GF-D8 (cell line): ENCODE measurements at places on chromosomes 16 and 17.

- DNase-seq = no peak
These were observed 36.3 kb upstream of the BCAR1 start for GRCh38 chr16:75287708-75288107.

- no peak for DNase-seq
These were observed 12.8 kb downstream of the SLC47A1 start for GRCh38 chr17:19546289-19547065.

GRCh38 chr16:2235695-2236336, 428 bp upstream of the DNASE1L2 start:
- no peak for DNase-seq

DNA sequence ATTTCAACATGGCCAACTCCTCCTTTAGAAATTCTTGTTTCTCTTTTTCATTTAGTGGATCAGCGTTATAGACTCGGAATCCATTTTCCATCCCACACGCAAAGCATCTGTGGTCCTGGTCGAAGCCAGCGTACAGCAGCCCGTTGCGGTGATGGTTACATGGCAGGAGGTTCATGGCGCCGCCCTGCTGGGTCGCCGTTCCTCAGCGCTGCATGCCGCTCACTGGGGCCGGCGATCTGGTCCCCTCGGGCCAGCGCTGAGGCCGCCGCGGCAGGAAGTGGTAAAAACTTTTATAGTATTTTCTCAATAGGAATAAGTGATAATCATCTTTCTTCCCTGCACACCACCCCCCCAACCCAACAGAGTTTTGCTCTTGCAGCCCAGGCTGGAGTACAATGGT, 29.9 kb upstream of the RHOT1 start:
- DNase-seq = no peak

DNA sequence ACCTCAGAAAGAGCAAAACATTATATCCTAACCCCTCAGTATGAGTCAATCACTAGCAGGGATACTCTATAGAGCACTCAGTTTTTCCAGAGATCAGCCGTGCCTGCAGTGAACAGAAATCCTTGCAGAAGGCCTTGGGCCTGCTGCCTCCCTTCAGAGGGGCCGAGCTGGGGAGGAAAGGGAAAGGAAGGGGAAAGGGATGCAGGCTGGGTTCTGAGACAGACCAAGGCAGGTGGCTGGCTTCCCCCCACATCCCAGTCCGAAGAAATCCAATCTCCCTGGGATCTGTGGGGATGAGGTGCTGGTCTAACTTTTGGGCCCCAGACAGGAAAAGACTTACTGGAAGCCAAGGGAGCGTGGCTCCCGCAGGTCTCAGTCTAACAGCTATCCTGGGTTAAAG, 25.3 kb downstream of the SRL start:
- DNase-seq = no peak

DNA sequence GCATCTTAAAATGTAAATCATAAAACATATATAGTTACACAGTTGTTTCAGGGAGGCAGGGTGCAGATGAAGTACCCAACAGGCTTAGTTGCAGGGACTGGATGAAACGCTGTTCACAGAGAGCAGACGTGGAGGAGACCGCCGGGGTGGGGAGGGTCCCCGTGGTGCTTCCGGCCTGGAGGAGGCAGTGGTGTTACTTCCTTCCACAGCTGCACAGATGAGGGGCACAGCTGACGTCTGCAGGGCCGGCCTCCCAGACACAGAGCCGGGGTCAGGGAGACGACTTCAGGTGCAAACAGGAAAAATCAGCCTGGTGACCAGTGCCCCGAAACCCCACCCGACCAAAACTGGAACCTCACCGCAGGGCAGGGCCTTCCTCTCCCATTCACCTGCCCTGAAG, 17.1 kb downstream of the SPIRE2 start:
- DNase-seq = no peak

DNA sequence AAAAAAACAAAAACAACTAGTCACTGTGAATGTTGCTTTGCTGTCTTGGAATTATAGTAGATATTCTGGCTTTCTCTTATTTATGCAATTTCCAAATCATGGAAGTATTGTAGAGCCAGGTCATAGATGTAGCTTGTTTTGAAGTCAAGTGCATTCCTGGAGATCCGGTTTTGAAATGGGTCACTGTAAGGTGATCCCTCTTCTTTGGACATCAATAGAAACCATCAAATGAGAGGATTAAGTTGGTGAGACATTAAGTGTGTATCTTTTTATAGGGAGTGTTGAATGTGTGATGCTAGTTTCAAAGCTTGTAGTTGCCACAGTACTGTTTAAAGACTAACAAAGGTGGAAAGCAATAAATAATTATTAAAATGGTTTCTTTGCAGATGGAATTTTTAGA, 4.5 kb downstream of the PRKAR1A start:
- no peak for DNase-seq

GRCh38 chr17:19304209-19304608, 58.3 kb downstream of the B9D1 start:
- DNase-seq = peak; percentile 21

- no peak for DNase-seq
These were observed 10.8 kb upstream of the ITGA3 start for GRCh38 chr17:50045154-50045553.

DNA sequence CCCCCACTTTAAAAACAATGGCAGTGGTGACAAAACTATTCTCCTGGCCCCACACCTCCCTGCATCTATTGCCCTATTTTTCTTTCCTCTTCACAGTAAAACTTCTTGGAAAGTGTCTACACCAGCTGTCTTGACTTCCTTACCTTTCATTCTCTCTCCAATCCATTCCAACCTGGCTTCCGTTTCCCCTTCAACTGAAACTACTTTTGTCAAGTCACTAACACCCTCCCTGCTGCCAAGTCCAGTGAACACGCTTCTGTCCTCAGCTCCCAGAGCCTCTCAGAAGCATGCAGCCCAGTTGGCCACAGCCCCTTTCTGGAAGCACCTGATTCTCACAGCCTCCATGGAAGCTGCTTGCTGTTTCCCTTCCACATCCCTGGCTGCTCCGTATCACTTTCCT, 4.0 kb upstream of the SCN4A start:
- DNase-seq = no peak

DNA sequence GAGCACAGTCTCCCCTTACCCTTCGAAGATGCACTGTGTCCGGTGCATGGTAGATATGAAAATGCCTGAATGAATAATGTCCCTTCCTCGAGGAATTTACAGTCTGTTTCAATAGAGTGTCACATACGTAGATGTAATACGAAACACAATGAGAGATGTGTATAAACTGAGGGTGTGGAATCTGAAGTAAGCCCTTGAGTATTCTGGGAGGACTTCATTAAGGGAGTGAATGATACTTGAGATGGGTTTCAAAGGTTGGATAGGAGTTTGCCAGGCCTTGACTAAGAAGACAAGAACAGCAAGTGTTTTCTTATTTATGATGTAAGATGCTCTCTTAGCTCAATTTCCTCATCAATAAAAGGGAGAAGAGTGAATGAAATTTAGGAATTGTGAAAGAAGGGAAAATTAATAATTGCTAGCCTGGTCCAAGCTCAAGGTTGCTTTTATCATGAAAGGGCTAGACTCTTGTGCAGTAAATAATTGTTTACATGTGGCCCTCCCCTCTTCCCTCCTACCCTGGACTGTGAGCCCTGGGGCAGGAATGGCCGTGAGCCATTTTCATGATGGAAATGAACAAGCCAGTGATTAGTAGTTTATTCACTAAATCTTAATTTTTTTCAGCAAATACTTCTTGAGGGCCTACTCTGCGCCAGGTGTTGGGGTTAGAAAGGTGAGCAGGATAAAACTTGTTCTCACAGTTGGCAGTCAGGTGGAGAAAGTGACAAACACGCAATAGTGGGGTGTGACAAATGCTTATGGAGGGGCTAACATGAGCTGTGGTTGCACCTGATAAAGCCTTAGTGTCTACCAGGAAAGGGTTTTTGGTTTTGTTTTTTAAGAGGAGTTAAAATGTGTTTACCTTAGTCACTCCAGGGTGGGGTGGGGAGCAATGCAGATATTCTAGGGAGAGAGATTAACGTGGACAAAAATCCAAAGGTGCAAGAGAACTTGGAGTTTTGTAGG, 1.6 kb downstream of the KIF22 start:
- no peak for DNase-seq

GRCh38 chr16:50571786-50572185, 23.6 kb downstream of the NKD1 start:
- DNase-seq = no peak

DNA sequence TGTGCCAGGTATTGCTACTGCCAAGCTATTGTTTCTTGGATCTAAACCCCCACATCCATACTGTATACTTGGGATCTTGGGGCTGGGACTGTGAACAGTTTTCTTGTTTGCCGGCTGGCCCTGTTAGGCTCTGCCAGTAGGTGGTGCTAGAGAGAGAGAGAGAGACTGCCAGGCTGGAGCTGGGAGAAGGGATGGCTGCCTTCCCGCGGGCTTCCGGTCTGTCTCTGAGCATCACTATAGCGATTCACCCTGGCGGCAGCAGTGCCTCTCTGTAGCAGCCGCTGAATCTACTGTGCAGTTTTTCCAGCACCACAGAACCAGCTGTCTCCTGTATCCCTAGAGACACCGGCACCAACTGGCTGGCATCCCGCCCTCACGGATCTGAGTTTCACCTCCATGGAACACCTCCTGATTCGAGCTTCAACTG, 201.2 kb downstream of the UTP18 start:
- no peak for DNase-seq
